Right cardiac atrium (tissue), 5 donors: ENCODE measurements at places on chromosomes 5 and 9.
A peak's percentile ranks its signal among the peaks of the same experiment; 100 is the strongest.

- DNase-seq: peak; percentile 44
Observed at GRCh38 chr5:146706321-146706972, 172.1 kb downstream of the PPP2R2B start.

- no peak for DNase-seq
Observed at GRCh38 chr5:83482961-83483360, 11.4 kb downstream of the VCAN start.

- DNase-seq: peak; percentile 83
Observed at GRCh38 chr5:54361691-54362411, 51.5 kb upstream of the ARL15 start.

GRCh38 chr5:2047341-2047927, 164.7 kb upstream of the IRX4 start:
- no peak for DNase-seq

GRCh38 chr9:15317836-15318235, 10.8 kb upstream of the TTC39B start:
- DNase-seq: no peak

DNA sequence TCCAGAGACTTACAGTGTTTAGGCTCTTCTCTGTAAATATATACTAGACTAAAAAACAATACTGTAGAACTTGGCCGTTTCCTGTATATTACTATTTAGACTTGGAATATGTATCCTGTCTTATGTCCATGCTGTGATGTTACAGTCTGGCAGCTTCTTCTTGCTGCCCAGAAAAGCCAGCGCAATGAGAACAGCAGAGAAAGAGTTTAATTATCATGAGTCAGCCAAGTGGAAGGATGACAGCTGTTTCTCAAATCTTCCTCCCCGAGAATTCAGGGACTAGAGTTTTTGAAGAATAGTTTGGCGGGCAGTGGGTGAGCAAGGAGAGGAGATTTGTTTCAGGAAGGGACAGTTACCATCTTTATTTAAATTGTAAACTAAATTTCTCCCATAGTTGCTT, 37.5 kb downstream of the NAA35 start:
- DNase-seq: no peak

DNA sequence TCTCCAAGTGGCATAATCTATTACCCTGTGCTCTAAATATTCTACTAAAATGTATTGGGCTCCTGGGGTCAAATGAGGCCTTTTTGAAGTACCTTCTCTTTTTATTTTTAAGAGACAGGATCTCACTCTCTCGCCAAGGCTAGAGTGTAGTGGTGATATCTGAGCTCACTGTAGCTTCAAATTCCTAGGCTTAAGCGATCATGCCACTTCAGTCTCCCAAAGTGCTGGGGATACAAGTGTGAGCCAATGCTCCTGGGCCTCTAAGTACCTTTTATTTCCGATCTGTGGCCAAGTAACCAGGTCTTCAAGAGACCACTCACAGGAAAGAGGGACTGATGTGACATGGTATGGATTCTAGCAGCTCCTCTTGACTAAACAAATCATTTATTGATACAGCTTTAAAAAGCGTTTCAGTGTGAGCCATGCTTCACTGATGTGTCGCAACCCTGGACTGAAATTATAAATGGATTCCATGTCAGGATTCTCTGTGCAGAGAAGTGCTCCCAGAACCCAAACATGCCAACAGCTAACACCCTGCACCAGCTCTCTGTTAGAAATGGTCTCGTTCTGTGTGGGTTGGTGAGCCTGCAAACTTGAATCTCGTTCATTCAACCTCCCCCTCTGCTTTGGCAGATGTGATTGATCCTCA, 477.8 kb downstream of the HINT1 start:
- no peak for DNase-seq

DNA sequence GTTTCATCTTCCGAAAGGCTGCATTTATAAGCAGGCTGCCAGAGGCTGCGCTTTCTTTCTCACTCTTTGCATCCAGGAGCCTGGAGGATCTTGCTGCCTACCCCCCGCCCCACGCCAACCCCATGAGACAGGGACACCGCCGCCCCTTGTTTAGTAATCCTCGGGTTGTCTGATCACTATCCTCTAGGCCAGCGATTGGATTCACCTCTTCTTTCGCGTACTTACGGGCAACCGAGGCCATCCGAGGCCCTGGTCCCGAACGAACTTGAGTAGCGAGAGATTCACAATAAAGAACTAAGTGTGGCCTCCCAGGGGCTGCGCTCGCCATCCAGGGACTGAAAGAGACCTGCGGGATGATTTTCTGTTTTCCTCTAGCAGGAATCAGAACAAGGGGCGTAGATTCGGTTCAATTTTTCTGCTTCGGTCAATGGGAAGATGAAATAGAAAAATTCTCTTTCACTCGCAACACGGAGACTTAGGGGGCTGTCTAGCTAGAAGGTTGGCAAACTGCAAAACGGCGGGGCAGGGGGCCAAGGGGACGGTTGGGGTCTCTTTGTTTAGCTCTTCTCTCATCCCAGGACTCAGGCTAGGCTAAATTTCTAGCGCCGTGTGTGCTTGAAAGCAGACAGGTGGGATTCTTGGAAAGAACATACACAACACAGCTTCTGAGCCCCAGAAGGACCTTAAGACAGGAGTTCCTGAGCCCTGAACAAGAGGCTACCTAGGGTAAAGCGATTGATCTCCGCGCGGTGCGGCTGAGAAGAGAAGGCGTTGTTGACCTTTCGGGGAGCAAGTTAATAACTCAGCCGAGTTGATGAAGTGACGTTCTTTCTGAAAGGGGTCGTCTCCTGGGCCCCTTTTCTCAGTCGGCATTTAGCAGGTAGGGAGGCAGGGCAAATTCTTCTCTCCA, 5.8 kb upstream of the ISL1 start:
- DNase-seq: no peak
